ENCODE measurements at places on chromosomes 16 and 17.

DNA sequence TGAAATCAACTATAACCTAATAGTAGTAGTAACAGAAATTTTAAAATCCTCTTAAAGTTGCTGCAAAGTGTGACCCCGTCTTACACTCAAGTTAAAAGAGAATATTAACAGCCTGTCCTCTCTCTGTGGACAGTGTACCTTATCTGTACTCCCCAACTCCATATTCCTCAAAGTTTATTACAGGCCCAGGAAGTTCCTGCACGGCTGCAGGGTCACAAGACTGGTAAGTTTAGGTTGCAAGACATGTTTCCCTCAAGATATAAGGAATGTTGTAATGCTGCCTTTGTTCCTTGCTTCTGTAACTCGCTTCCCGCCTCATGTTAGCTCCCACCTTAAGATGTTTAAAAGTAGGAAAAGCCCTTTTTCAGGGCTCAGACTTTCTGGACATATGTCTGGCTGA lies 72.2 kb downstream of the ITFG1 start:
- no peak for DNase-seq

DNA sequence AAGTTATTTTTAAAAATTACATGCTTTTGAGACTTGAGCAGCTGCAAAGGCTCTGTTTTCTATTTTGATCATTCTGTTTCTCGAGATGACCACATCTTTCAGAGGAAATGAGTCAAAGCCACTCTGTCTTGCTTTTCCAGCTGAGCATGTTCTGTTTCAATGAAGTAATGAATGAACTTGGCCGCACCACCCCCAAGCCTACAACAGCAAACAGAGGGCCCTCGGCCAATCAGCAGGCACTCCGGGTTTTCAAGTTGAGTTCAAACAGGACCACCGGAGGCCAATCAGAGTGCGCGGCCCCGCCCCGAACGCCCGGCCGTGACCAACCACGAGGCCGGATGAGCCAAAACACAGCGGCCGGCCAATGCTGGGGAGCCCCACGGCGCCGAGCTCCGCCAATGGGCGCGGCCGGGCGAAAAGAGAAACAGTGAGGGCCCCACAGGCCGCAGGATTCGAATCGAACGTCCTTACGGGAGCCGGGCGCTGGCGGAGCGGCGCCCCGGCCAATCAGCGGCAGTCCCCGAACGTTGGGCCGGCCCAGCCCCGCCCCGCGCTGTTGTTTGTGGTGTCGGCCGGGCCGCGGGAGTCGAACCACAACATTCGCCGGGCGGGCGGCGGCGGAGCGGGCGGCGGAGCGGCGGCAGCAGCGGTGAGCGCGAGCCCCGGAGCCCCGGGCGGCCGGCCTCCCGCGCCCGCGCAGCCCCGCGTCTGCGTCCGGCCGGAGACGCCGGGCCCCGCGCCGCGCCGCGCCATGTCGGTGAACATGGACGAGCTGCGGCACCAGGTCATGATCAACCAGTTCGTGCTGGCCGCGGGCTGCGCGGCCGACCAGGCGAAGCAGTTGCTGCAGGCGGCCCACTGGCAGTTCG lies at the start of gene UBALD2:
Gene UBALD2 (plus strand): TSS at position 594 of the 869 bp plus-strand sequence. CDS start 158 bp downstream, at position 752.
- peak; percentile 99 for DNase-seq

DNA sequence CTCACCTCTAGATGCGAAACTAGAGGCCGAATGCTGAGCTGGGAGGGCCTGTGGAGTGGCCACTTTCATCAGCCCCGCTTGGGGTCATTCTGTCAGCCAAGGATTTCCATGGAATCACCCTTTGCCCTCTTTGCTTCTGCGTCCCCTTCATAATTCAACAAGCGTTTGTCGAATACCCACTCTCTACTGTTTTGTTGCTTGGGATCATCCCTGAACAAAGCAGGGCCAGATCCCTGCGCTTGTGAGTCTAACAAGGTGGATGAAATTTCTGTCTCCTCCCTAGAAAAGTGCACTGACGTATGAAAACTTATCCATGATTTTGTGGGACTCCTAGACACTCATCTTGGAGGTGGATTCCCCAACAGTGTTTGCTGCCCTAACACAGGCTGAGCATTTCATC lies 3.3 kb upstream of the SLC12A3 start:
- no peak for DNase-seq

GRCh38 chr16:13414154-13414553 lies 505.8 kb upstream of the ERCC4 start:
- DNase-seq = no peak

- no peak for DNase-seq
Observed at GRCh38 chr17:57945996-57946797, 9.0 kb downstream of the CUEDC1 start.

GRCh38 chr17:9026741-9027140 lies 5.4 kb downstream of the NTN1 start:
- no peak for DNase-seq

DNA sequence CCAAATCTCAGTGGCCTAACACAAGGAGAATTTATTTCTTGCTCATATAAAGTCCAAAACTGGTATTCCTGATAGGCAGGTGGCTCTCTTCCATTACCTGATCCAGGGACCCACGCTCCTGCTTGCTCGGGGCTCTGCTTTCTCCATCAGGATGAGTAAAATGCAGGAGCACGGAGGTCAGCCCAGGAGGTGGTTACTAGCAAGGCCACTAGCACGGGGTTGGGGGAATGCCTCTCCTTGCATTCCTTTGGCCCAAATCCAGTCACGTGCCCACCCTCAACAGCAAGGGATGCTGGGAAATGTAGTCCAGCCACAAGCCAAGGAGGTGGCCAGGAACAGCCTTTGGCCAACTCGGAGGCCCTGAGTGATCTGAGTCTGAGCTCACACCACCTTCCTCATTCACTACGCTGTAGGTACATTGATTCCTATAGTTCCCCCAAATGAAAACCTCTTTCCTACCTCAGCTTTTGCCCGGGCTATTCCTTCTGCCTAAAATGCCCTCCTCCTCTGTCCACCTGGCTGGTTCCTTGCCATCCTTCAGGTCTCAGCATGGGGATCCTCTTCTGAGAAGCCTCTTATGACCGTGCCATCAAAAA lies 38.3 kb upstream of the HAPSTR1 start:
- DNase-seq = no peak

DNA sequence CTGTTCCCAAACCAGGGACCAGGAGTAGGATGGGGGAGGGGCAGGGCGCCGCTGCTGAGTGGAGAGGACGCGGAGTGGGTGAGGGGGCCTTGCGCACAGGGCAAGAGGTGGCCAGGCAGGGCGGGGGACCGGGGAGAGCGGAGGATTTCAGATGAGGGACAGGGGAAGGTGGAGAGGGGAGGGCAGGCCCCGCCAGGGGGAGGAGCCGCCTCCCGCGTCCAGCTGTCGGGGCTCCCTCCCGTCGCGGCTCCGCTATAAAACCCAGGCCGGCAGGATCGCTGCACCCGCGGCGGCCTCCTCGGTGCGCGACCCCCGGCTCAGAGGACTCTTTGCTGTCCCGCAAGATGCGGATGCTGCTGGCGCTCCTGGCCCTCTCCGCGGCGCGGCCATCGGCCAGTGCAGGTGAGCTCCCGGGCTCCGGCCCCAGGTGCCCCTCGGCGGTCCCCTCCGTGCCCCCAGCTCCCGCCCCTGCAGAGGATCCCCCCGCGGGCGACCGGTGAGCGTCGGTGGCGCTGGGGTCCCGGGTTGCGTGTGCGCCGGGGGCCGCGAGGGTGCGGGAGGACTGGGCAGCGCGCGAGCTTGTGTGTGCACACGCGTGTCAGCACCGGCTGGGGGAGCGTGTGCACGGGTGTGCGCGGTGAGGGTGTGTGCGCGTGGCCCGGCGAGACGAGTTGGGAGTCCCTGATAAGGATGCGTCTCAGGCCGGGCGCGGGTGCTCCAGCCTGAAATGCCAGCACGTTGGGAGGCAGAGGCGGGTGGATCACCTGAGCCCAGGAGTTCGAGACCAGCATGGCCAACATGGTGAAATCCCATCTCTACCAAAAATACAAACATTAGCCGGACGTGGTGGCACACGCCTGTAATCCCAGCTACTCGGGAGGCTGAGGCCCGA lies at the start of gene CA4:
Gene CA4 (plus strand): TSS at position 283 of the 892 bp plus-strand sequence. CDS start 62 bp downstream, at position 345.
- DNase-seq = no peak

DNA sequence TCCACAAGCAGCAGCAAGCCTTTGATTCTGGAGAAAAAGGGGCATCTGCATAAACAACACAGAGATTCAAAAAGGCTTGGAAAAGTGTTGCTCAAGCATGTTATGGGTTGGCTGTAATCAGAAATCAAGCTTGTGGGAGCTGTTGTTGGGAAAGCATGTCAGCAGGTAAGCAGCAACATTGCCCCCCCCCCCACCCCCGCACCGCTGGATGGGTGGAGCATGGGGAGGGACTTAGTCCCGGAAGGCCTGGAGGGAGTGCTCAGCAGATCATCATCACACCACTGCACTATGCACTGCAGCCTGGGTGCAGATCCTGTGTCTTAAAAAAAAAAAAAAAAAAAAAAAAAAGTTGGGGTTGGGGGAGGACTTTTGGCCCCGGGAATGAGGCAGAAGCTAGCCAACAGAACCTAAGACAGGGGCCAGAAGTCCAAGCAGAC lies 16.8 kb upstream of the AKAP1 start:
- no peak for DNase-seq

DNA sequence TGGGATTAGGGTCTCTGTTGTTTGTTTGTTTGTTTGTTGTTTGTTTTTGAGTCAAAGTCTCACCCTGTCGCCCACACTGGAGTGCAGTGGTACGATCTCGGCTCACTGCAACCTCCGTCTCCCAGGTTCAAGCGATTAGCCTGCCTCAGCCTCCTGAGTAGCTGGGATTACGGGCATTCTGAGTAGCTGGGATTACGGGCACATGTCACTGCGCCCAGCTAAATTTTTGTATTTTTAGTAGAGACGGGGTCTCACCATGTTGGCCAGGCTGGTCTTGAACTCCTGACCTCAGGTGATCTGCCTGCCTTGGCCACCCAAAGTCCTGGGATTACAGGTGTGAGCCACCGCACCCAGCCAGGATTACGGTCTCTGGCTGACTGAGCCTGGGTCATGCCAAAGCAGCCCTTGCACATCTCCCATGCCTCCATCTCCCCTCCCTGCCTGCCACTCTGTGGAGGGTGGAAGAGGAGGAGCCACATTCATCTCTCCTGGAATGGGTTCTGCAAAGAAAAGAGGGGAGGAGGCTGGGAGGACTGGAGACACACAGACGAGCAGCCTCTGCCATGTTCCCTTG lies 59.2 kb downstream of the BEAN1 start:
- DNase-seq = no peak

DNA sequence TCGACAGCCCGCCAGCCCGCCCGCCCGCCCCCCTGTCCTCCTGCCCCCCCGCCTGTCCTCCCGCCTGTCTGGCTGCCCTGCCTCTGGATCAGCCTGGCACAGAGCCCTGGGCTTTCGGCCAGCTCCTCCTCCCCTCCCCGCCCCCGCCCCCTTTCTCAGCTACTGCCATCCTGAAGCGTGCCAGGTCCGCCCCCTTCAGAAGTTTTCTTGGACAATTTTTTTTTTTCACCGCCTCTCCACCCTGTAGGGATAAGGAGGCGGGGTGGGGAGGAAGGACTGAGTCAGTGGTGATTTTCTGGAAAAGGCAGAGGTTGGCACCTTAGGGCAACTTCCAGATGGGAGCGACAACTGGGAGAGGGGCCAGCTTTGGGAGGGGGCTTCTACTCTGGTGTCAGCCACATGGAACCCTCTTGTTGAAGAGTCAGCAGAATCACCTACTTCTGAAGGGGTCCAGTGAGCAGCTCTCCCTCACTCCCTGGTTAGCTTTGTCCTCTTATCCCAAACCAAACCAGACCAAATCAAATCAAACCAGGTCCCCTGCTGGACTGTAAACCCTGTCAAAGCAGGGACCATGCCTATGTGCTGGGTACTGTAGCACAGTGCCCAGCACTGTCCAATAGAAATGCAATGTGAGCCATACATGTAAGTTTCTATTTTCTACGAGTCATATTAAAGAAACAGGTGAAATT lies 19.7 kb downstream of the IGF2BP1 start:
- no peak for DNase-seq

DNA sequence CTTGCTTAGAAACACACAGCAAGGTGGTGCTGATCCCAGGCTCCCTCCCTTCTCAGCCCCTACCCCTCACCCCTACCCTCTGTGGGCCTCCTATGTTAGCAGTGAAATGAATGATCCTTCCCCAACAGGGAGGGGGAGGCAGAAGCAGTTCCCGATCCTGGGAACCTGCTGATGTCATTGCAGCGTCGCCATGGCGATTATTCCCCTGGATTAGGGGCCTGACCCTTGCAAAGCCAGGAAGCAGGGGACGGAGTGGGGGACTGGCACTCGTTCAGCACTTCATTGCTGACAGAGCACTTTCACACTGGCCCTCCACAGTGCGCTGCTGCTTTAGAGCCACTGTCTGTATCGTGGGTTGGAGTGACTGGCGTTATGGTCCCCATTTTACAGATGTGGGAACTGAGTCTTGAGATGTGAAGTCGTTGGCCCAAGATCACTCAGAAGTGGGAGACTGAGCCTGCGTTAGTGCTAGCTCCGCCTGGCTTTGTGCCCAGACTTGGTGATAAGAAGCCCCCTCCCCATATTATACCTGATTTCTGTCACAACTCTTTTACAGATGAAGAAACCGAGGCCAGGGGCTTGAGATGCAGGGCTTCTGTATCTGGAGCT lies 26.6 kb downstream of the LASP1 start:
- DNase-seq = no peak

- DNase-seq = no peak
Observed at GRCh38 chr16:78269256-78269655, 169.8 kb downstream of the WWOX start.

DNA sequence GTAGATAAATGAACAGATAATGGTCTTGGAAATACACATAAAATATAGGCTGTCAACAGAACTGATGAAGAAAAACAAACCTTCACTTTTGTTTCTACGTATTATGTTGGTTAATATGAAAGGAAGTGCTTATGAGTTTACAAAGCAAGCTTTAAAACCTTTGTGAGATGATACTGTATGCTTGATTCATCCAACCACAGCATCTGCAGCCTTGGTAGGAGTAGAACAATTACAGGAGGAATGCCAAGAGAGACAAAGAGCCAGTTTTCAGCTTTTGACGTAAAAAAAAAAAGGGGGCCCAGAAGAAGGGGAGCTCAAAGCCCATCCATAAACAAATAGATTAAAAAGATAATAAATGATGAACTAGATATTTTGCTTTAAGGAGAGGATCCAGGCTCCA lies 13.3 kb downstream of the FAM20A start:
- no peak for DNase-seq

DNA sequence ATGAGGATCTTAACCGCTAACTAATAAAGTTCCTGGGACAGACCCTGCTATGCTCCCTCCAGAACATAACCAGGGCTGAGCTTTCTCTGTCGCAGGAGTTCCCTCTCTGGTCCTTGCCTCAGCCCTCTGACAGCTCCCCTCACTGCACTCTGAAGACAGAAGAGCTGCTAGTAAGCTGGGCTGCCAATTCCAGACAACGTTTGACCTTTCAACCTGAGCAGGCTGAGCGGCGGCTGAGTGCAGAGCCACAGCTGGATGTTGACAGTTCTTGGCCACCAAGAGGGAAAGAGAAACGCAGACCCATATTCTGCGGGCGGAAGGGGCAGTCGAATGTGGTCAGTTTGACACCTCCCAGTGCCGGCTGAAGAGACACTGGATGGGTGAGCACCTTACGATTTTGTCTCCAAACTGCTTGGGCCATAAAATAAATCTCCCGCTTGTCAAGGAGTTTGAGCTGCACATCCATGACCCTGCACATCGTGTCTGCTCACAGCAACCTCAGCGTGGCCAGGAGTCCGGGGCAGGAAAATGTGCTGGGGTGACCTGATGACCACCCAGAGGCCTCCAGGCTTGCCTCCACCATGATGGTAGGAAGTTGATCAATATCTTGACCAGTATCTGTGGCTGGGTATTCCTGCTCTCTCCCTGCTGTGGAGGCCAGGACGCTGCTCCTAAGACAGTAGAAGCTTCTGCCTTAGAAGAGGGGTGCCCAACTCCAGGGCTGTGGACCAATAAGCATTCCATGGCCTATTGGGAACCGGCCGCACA lies 209.2 kb downstream of the PARN start:
- DNase-seq = no peak

GRCh38 chr16:87322360-87322759 lies 5.2 kb upstream of the C16orf95 start:
- DNase-seq = no peak

- DNase-seq = no peak
Observed at GRCh38 chr17:62941358-62941991, 24.6 kb upstream of the TANC2 start.

All from activated naive CD4-positive, alpha-beta T cell treated with Interleukin-2 at 50 U/mL for 16 hours (primary cell).